MM.1S (cell line): ENCODE measurements at places on chromosomes 12 and 14.

DNA sequence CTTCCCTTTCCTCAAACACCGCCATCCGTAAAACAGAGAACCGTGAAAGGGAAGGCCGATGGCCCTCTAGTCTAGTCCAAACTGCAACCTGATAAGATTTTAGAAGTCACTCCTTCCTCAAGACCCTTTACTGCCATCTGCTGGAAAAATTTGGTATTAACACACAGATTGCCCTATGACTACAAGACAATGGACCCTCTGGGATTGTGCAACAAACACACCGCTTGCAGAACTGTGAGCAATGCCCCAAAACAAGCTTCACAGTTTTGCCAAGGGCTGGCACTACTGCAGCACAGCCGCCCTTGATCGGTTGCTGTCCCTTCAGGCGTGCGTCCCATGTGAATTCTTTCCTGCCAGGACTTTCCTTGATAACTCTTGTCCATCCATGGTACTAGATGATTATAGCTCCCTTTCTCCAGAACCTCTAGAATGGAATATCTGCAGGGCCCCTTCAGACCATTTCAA lies 23.1 kb downstream of the LLPH start:
- DNase-seq: peak; percentile 84

DNA sequence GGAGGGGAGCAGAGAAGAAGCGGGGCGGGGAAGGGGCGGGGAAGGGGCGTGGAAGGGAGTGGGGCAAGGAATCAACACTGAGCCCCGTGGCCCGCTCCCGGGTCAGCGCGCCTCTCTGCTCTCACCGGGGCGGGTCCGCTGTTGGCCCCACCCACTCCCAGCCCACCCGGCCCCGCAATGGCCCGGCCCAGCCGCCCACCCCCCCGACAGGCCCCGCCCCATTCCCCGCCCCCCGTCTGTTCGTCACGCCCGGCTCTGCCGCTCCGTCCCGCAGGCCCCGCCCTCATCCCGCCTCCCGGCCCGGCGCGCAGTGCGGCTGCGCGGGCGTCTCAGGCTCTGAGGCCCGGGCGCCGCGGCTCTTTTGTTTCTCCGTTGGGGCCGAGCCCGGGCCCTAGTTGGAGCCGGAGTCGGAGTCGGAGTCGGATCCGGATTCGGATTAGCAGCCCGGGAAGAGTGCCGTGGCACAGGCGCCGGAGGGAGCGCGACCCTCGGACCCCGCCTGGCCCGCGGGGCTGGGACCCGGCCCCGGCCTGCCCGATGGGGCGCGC lies at the start of gene ULK1:
TSS of gene ULK1 (plus strand) at position 310 of the 548 bp plus-strand sequence. CDS start 380 bp downstream, outside the sequence.
- peak; percentile 79 for DNase-seq

DNA sequence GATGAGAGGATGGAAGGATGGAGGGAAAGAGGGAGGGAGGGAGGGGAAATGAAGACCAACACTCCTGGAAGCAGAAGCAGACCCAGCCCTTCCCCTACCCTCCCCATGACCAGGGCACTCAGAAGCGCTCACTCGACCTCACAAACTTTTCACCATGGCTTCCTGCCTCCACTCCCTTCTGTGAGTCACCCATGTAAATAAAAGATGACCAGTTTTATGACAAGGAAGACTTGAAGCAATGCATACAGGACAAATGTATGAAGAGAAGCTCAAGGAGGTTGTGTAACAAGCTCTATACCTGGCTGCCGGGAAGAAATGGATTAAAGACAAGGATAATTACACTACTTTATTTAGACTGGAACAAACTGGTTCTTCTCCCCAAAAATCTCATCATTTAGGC lies 63.8 kb downstream of the CDC42BPB start:
- no peak for DNase-seq

- no peak for DNase-seq
These were observed 1119.7 kb downstream of the VRK1 start for GRCh38 chr14:97916669-97917568.

- DNase-seq: no peak
These were observed 37.7 kb downstream of the GYS2 start for GRCh38 chr12:21566907-21567394.

GRCh38 chr12:102691773-102692555 lies 211.6 kb upstream of the IGF1 start:
- no peak for DNase-seq
